Cortex of kidney (tissue), 1 donor: ENCODE measurements at places on chromosomes 5 and 9.

DNA sequence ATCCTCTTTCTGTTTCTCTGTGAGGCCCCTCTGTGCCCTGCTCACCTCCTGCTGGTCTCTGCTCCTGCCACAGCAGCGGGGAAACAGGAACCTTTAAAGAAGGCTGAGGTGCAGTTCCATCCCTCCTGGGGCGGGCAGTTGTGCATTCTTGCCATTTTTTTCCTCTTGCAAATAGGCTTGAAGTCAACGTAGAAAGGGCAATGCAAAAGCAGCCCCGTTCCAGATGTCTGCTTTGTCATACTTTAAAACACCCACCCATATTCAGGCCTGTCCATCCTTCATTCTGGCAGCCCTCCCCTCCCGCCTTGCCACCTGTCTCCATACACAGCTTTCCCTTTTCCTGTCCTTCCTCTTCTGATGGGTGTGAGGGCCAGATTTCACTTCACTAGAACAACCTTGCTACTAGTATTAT is 65.4 kb upstream of the KLF9 start:
- no peak for DNase-seq

- no peak for DNase-seq
These were observed 1389.6 kb downstream of the PTPRD start for GRCh38 chr9:9223175-9223574.

DNA sequence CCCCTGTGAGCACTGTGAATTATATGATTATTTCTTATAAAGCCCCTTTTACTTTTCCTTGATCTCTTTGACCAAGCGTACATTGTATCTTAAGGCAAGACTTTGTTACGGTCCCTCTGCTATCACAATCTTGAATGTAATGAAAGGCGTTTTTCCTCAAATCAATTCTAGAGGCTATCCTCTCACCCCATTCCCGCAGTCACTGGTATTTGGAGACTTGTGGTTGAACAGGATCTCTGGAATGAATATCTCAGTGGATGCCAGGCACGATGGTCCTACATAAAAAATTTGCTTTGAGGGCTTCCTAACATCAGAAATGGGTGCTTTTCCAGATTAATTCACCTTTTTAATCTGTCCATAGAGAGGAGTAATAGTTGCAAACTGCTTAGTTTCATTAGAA is 151.4 kb upstream of the PAPPA start:
- DNase-seq, result no peak

- DNase-seq, result no peak
These were observed 352.9 kb downstream of the GLIS3 start for GRCh38 chr9:3946840-3947587.

DNA sequence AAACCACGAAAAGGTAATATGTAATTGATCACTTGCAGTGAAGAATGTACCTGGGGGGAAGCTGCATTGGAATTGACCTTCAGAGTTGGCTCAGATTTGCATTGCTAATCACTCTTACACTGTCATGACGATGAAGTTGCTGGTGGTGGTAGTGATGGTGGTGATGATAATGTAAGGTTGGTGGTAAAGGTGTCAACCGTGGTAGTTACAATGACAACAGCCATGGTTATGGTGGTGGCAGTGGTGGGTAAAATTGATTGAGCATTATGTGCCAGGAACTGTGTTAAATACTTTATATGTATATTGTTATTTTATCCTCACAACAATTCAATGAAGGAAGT is 282.4 kb downstream of the NR3C1 start:
- no peak for DNase-seq

- DNase-seq, result no peak
These were observed 8.7 kb downstream of the GARIN3 start for GRCh38 chr5:157157293-157157891.

- no peak for DNase-seq
These were observed 24.0 kb downstream of the ZDHHC11B start for GRCh38 chr5:760363-761058.

DNA sequence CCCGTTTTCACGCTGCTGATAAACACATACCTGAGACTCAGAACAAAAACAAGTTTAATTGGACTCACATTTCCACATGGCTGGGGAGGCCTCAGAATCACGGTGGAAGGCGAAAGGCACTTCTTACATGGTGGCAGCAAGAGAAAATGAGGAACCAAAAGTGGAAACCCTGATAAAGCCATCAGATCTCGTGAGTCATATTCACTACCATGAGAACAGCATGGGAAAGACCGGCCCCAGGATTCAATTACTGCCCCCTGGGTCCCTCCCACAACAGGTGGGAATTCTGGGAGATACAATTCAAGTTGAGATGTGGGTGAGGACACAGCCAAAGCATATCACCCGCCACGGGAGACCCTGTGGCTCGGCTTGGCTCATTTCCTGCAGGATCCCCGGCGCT is 20.2 kb downstream of the EXD3 start:
- no peak for DNase-seq

DNA sequence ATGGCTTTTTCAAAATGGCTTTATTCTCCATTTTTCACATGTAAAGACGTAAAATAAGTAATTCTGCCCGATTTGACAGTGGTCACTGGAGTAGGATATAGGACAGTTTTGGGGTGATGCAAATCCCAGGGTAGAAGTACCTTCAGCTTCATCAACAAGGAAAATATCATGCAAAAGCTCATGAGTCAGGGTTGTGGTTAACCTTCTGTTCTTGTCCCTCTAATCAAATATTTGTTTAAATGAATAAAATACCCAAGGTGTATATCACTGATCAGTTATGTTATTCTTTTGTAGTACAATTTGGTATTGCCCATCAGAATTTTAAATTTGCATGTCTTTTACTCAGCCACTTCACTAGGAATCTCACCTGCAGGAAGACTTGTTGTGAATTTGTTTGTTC is 40.0 kb downstream of the FBXL7 start:
- no peak for DNase-seq

GRCh38 chr9:33446240-33446945 is 1.0 kb downstream of the AQP3 start:
- DNase-seq, result no peak

DNA sequence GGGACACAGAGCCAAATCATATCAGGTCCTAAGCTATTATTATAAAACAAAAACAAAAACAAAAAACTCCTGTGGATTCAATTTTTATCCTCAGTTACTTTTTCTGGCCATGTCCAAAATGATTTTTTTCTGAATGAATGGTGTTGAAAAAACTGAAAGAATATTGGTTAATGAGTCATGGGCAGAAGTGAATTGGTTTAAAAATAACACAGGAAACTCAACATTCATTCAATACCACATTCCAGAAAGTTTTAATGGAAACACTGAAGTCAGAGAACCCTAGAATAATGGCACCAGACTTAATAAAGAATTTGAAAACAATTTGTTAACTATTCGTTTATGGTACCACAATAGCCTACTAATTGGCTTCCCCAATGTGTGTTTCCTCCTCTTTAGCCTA is 102.4 kb upstream of the CDH9 start:
- DNase-seq, result no peak

DNA sequence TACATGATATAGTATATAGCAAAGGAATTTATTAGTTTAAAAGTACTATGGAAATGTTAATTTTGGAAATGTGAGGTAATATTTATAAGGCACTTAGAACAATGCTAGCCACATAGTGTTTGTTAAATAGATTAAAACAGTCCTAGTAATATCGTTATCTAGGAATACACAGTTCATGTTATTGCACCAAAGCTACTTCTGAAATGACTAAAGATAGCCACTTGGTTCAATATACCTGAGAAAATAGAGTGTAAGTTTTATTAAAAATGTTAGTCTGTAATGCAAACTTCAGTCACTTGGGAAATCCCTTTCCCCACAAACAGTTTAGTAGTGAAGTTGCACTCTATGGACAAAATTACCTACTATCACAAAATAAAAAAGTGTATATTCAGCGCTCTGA is 15.4 kb upstream of the F2R start:
- no peak for DNase-seq

DNA sequence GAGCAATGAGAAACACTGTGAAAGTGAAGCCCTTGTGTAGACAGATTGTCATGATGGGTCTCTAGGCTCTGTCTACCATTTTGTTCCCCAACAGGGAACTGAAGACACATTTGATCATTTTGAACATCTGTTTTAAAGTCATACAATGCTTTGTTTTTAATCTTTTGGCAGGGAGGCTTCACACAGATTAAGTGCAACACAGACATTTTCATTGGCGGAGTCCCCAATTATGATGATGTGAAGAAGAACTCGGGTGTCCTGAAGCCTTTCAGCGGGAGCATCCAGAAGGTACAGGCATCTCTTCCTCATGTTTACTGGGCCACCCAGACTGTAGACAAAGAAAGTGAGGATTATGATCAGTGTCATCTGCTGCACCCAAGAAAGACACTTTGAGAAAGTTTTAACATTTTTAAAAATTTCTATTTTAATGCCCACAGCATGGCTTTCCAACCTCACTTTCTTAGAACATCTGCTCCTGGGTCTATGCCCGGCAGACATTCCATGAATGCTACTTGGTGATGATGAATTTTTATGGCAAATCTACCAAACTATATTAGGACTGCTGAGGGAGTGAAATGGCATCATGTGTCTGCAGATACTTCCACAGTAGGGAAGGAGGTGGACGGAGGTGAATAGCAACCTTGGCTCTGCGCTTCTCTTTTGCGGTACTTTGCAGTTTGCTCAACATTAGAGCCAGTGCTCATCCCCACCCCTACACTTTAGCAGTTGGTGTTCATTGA is 121.3 kb downstream of the LIFR start:
- DNase-seq, result no peak

GRCh38 chr9:27519466-27520465 is 4.3 kb upstream of the IFNK start:
- no peak for DNase-seq

DNA sequence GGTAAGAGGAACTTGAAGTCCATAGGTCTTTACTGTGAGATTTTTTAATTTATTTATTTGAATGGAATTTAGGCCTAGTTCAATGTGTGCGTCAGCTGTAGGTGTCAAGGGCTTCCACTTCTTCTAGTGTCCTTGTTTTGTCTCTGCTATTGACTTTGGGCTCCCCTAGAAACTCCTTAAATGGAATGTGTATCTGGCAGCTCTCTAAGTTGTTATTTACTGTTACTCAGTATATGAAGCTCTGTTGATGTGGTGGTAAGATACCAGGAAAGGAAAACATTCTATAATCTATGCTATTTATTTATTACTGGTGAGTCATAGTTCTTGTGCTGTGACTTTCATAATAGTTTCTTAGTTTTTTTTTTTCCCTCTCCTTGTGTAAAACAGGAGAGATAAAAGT is 97.1 kb downstream of the GABRA1 start:
- no peak for DNase-seq

DNA sequence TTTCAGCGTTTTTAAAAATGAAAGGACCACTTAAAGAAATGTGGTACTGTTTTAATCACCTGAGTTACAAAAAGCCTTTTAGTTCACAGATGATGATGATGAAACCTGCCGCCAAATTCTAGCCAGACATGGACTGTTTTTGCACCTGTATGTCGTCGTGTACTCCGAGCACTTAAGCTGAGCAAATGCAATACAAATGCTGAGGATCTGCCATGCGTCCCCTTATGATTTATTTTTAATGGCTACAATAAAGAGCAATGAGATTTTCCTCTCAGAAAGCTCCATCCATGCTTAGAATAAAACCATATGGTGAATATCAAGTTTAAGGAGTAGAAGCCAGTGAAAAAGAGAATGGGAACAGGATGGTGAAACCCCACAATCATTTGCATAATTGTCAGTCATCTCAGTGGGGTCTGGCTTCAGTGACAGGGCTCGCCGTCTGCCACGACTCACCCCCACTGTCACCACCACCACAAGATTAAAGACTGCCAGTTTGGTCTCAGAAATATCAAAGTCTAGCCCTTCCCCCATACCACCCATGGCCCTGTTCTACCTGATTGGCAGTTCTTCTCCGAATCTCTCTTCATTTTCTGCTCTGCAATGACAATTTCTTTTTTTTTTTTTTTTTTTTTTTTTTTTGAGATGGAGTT is 159.9 kb downstream of the GOLPH3 start:
- DNase-seq, result no peak

DNA sequence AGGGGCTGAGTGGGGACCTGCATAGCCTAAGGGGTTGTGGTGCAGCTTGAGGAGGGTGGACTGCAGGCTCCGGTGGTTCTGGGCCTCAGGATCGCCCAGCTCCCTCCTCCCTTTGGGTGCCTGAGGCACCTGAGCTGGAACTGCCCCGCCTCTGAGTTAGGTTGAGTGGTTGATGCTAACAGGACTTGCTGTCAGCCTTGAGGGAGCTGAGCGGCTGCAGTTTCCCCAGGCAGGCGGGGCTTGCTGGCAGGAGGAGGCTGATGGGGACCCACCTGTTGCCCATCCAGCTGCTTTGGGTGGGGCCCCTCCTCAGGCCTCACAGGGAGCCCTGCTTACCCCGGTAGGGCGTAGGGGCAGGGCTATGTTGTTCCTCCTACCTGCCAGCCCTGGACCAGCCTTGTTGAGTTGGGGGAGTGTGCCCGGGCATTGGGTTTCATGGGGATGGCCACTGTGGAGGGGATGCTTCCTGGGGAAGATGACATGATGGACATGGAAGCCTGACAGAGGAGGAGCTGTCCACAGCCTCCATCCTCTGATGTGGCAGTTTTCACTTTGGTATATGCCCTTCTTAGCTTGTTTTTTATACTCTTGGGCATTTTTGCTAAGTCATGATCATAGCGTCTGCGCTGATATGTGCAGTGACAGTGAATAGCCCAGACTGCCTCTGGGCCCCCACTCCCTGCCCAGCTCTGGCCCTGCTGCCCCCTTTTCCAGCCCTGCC is 14.3 kb downstream of the WNK2 start:
- no peak for DNase-seq

GRCh38 chr5:139182528-139183296 is 15.5 kb downstream of the SIL1 start:
- DNase-seq, result no peak

DNA sequence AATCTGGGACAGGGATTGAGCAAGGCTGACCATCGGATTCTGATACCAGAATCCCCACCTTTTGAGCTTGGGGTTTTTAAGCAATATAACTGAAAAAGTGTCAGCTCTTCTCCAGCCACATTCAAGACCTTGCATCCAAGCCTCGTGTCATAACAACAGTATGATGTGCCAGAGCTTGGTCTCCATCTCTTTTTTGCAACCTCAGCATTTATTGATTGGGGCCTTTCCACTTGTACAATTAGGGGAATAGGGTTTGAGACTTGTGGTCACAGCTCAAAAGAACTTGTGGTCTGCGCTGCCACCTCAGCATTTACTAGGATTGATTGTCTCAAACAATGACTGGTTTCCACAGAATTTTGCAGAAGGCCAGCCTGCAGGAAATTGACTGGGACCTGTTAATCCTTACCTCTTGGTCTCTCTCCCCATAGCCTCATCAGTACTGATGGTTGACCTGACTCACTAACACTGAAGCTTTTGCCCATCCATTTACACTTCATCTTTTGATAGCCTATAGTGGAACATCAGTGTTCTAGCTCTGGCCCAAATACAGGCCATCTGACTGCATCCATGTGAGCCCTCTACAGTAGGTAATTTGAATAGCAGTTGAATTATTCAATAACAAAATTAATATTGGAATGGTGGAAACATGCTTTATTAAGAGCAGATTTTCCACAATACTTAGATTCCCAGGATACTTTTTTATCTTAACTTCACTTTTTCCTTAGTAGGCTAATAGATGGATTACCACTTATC is 381.6 kb upstream of the PRR16 start:
- no peak for DNase-seq
